ENCODE measurements at places on chromosomes 5 and 9. TPM values are rescaled to one million over a fixed set of nuclear protein-coding genes. Genes with fewer than 3 reads are reported as not detected.

GRCh38 chr5:176469296-176469695, 21.1 kb downstream of the FAF2 start:
- DNase-seq, result no peak
- H3K36me3 ChIP-seq, result no peaks in the 10 kb centered on the region
- H3K4me3 ChIP-seq, result no peak overlapping the region
- no peak overlapping the region for H3K27ac ChIP-seq
- no peaks in the 10 kb centered on the region for H3K27me3 ChIP-seq

The CBY3 gene
- total RNA-seq, result not detected

The SPTAN1 gene
- total RNA-seq, result 161 TPM

The MED22 gene
- total RNA-seq, result 22.5 TPM
